ENCODE measurements at places on chromosomes 5 and 9.
A peak's percentile ranks its signal among the peaks of the same experiment; 100 is the strongest.

GRCh38 chr5:3430691-3431090 lies 164.9 kb upstream of the IRX1 start:
- no peak for DNase-seq

DNA sequence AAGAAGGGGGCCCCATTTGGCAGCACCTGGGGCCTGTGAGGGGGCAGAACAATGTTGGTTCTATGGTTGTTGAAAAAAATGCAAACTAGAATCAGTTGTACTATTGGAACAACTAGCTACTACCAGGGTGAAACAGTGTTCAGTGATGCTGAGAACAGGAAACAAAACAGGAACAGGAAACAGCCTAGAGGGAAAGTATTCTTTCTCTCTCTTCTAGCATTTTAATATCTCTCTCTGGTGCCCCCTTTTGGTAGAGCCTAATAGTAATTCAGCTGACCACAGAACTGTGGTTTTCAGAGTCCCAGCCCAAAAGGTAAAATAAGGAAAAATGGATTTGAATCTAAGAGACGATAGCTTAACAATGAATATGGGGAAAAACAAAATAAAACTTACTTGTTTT lies 138.0 kb upstream of the KCNN2 start:
- DNase-seq, result no peak

DNA sequence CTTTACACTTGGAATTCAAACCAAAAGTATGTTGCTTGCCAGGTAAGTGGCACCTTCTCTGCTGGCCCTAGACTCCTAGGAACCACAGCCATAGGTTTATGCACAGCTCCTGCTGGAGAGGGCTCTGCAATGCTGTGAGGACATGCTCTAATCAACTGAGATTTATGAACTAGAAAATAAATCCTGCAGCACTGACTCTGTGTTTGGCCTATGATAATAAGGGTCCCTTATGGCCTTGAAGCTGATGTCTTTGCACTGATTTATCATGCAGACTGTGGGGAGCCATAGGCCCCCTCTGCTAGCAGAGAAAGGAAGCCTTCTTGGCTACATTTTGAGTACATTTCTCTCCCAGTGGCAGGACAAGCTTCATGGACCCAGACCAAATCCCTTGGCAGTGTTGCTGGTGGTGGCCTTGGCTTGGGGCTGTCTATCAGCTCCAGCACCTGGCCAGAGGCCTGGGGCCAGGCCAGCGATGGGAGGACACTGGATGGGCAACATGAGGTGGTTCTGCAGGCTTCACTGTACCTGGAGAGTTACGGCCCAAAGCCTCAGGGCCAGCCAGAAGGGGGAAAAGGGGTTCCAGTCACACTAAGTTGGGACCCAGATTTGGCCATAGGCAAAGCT lies 178.0 kb downstream of the SEMA6A start:
- no peak for DNase-seq

DNA sequence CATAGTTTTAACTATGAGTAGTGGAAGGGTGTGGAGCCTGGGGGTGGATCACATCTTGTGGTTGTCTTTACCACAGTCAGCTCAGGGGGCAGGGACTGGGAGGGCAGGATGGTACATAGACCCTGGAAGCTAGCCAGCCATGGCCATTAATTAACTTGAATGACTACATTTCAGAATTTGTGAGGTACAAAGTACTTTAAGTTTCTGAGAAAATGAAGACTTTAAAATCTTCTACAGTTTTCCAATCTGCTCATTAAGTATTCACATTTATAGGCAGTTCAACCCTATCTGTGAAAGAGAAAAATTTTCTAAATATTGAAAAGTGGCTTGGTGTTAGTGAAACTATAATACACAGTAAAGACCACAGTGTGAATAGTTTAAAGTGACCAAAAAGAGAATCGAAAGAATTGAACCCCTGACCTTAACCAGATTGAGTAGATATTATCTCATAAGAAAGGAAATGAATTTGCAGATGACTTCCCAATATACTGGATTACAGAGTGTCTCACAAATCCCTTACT lies 234.2 kb upstream of the MEF2C start:
- no peak for DNase-seq

- DNase-seq, result no peak
Measured at GRCh38 chr5:83721953-83722901, 1.6 kb upstream of the HAPLN1 start.

- no peak for DNase-seq
Measured at GRCh38 chr9:94490465-94490864, 64.4 kb upstream of the PCAT7 start.

- DNase-seq, result no peak
Measured at GRCh38 chr9:137984005-137984404, 106.4 kb downstream of the CACNA1B start.

DNA sequence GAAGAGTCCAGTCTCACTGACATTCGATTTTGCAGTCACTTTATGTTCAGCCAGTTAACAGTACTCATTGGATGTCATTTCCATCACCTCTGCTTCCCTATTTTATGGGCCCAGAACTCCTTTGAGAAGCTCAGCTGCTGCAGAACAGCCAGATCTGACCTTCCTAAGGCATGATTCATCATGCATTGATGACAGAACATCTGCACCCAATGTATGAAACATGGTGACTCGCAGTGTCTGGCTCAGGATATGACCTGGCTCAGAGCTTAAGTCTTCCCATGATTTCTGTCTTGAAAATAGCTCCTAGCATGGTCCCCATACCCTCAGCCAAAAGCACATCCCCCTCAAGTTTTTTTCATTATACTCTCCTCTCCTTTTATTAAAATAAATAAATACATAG lies 92.6 kb upstream of the TRIM32 start:
- DNase-seq, result no peak

GRCh38 chr5:154546719-154547118 lies 68.7 kb upstream of the HAND1 start:
- no peak for DNase-seq

DNA sequence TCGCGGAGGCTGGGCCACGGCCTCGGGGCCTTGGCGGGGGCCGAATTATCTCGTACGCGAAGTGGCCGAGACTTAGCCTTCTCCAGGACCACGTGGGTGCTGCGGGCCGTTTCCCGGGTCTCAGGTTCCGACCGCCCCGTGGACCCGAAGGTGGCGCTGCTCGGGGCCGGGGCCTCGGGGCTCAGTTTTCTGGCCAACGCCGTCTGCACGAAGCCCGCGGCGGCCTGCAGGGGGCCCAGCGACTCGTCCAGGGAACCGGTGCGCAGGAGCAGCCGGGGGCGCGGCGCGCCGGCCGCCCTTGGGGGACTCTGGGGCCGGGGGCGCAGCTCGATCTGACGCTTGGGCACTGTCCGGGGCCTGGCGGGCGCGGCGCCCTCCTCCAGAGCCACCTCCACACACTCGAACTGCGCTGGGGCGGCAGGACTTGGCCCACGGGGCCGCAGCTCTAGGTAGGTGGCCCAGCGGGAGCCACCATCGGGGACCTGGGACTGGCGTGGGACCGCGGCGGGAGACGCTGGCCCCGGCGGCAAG lies 716 bp downstream of the PROB1 start:
- DNase-seq, result no peak

GRCh38 chr9:125434986-125435775 lies 173.6 kb downstream of the GAPVD1 start:
- no peak for DNase-seq

DNA sequence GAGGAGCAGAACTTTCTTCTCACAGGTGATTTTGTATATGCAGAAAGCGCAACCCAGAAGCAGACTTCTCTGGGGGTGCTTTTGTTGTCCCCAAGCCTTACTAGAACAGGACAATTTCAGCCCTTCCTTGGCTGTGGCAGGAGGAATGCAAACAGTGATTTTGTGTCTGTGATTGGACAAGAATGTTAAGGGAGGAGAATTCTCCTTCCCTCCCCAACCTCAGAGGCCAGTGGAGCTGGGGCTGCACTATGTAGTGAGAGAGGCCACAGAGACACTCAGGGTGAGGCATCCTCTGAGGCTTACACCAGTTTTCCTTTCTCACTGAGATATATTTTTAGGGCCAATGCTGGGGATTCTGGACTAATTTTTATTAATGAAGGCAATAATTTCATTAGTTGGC lies 58.8 kb downstream of the ZNF366 start:
- DNase-seq, result no peak

GRCh38 chr9:89312222-89312571 lies 1.2 kb downstream of the CKS2 start:
- DNase-seq, result no peak

GRCh38 chr5:138853132-138853531 lies 22.0 kb downstream of the LRRTM2 start:
- DNase-seq, result no peak

GRCh38 chr9:121368138-121368522 lies 1.9 kb downstream of the STOM start:
- no peak for DNase-seq

GRCh38 chr9:14722391-14723035 lies at the start of gene CER1:
CER1 (minus strand) TSS chr9:14722733; CDS start chr9:14722672, 61 bp downstream.
- no peak for DNase-seq

GRCh38 chr9:69264526-69264925 lies 60.5 kb upstream of the ENTREP1 start:
- no peak for DNase-seq

- no peak for DNase-seq
Measured at GRCh38 chr9:109967651-109968642, 187.9 kb downstream of the PALM2AKAP2 start.

GRCh38 chr5:117411701-117412100 lies 837.1 kb upstream of the SEMA6A start:
- DNase-seq, result no peak

DNA sequence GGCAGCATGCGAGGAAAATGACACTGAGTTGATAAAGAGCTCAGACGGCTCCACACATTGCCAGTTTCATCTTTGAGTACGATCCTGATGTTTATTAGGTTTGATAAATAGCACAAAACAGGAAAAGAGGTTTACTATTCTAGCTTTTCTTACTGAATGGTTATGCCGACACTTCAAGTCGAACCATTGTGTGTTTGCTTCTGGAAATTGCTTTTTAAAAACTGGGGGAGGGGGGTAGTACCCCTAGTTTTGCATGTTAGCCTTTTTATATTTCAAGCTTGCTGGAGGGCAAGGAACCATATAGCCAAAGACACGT lies 5.2 kb downstream of the PTCH1 start:
- peak; percentile 13 for DNase-seq

DNA sequence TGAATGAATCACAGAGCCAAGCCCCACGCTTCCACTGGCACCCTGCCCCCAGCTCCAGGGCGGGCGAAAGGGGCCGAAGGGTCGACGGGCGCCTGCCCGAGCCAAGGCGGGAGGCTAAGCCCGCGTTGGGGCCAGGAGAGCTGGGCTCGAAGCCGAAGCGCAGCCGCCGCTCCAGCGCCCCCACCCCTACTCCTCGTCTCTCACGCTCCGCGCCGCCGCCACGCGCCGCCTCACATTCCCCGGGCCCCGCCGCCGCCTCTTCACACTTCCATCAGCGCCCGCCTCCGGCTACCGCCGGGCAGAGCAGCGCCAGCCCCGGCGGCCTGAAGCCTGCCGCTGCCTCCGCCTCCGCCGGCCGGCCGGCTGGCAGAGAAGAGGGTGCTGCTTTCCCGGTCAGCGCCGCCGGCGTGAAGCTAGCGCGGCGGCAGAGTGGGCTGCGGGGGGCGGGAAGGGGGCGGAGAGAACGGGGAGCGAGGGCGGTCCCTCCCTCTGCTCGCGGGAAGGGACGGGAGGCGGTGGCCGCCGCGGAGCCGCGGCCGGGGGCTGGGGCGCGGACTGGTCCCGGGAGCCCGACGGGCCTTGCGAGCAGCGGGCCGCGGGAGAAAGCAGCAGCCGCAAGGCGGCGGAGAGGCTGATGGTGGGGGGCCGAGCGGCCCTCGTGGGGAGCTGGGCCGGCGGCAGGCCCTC lies at the start of gene HOMER1:
Gene HOMER1 (minus strand): TSS at position 431 of the 687 bp plus-strand sequence. CDS start 1,360 bp downstream, outside the sequence.
- DNase-seq, result peak; percentile 63

- no peak for DNase-seq
Measured at GRCh38 chr9:136325358-136325757, 2.0 kb upstream of the GPSM1 start.

GRCh38 chr5:40486437-40487275 lies 193.1 kb upstream of the PTGER4 start:
- no peak for DNase-seq

GRCh38 chr5:65809817-65810531 lies 88.0 kb downstream of the NLN start:
- no peak for DNase-seq

- DNase-seq, result no peak
Measured at GRCh38 chr9:109311731-109312130, 9.1 kb downstream of the EPB41L4B start.

DNA sequence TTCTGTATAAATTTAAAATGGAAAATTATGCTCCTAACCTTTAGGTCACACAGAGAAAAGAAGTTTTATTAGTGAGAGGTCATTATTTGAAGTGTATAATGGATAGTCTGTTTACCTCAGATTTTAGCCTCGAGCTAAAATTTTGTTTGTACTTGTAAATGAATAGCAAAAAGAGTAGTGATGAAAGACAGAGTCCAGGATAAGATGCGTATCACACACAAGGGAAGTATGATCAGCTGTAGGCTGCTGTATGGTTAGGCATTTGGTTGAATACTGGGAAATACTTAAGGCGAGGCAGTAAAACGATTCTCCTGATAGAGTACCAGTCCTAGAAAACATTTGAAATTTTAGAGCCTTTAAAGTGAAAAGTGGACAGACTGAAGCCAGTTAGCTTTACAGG lies 92.7 kb downstream of the FBXL7 start:
- no peak for DNase-seq

DNA sequence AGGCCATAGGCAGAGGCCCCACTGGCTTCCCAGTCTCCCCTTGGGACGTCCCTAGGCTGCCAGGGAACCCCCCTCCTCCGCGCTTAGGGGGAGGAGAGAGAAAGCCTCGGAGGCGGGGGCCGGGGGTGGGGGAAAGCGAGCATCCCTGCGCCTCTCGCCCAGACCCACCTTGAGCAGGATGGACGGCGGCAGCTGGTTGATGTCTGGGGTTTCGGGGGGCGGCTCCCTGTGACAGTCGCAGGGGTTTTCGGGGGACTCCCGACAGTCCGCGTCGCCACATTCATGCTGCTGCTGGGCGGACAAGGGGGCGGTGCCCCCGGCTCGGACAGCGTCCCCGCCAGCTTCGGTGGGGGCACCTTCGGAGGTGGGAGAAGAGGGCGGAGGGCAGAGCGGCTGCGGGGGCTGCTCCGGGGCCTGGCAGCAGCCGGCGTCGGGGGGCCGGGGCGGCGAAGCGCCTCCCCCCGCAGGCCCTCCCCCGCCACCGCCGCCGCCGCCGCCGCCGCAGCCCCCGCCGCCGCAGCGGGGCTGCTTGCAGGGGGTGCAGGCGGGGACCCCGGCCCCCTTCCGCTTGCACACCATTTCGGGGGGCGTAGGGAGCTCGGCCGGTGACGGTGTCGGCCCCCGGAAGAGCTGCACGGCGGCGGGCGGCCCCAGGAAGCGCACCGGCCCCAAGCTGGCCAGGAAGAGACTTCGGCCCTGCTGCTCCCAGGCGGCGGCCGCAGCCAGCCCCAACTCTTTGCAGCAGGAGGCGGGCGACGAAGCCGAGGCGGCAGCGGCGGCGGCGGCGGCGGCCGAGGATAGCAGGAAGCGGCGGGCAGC lies 1.2 kb downstream of the FBXL17 start:
- peak; percentile 54 for DNase-seq

GRCh38 chr9:92642564-92642963 lies 27.4 kb downstream of the IPPK start:
- no peak for DNase-seq

DNA sequence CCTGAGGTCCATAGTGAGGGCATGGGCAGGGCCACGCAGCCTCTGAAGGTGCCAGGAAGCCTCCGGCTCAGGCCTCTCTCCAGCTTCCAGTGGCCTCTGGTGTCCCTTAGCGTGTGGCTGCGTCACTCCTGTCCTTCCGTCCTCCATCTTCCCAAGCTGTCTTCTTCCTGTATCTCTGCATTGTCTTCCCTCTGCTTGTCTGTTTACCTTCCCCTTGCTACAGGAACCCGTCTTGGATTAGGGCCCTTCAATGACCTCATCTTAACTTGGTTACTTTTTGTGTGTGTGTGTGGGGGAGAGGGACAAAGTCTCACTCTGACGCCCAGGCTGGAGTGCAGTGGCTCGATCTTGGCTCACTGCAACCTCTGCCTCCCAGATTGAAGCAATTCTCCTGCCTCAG lies 14.4 kb downstream of the ASS1 start:
- DNase-seq, result no peak
